ENCODE measurements at places on chromosomes 5 and 9.
A peak's percentile ranks its signal among the peaks of the same experiment; 100 is the strongest.

- no peak for DNase-seq
These were observed 124.4 kb upstream of the MSX2 start for GRCh38 chr5:174599992-174600391.

GRCh38 chr9:86503314-86503713 is 149.1 kb upstream of the TUT7 start:
- DNase-seq, result no peak

GRCh38 chr9:109449036-109449798 is 48.9 kb downstream of the PTPN3 start:
- DNase-seq, result peak; percentile 64

- DNase-seq, result peak; percentile 44
These were observed 3.0 kb downstream of the DAPK1 start for GRCh38 chr9:87500491-87501270.

GRCh38 chr5:85345818-85346217 is 961.1 kb upstream of the EDIL3 start:
- DNase-seq, result no peak

DNA sequence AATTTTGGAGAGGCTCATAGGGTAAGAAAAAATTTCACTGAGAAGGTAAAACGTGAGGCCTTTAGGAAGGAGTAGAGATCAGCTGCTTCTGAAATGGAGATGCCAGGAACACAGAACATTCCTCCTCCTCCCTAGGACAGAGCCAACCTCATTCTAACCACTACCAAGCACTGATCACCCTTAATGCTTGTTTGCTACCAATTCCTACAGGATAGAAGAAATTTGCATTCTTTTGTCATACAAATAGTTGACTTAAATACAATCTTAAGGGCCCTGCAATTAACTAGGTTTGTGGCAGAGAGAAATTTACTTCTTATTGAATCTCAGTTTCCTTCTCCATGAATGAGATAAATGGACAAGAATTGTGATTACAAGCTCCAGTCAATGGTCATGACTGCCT is 780.2 kb upstream of the WWC1 start:
- DNase-seq, result no peak

GRCh38 chr9:37626708-37627292 is 24.0 kb upstream of the FRMPD1 start:
- peak; percentile 22 for DNase-seq

DNA sequence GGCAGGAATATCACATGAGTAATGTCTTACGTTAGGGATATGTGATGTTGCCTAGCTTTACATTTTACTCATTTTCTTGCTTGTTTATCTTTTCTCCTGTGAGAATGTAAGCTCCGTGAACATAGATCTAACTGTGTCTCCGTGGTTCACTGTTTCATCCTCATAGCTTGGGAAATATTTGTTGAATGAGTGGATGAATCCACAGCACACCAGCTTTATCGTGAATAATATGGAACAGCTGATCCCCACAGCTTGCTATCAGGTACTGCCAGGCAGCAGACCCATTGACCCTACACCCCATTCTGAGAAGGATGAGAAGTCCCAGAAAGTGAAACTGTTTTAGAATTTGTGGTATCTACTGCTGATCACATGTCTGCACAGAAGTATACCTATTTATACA is 106.8 kb upstream of the FBN2 start:
- peak; percentile 80 for DNase-seq

DNA sequence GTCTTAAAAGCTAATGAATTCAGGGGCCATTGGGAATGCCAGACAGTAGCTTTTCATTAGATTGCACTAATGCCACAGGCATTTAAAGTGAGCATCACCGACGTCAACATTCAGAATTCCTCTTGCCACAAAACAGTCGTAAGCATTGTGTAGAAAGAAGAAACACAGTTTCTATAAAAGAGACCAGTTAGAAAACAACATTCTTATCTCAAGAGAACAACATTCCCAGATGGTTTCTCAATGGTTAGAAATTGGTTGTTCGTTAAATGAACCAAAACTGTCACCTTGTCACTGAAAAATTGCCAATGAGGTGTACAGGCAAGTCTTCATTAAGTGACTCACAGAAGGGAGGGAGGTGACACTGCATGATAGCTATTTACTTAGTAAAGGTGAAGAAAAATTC is 401.6 kb upstream of the PRR16 start:
- DNase-seq, result no peak

GRCh38 chr9:127293767-127294166 is 29.2 kb downstream of the GARNL3 start:
- no peak for DNase-seq

DNA sequence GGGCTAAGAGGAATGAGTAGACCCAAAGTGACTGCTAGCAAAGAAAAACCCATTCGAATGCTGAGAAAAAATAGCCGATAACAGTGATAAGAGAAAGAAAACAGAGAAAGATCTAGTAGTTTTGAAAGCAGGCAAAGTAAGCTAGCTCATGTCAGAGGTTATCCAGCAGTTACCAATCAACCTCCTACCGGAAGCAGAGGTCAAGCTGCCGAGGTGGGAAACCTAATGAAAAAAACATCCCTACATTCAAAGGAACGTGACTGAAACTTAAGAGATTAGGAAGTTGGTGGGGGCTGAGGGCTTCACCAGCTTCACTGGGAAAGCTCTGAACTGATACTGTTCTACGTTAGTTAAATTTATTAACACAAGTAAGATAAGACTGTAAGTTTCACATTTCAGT is 32.6 kb downstream of the SSBP2 start:
- DNase-seq, result peak; percentile 17

DNA sequence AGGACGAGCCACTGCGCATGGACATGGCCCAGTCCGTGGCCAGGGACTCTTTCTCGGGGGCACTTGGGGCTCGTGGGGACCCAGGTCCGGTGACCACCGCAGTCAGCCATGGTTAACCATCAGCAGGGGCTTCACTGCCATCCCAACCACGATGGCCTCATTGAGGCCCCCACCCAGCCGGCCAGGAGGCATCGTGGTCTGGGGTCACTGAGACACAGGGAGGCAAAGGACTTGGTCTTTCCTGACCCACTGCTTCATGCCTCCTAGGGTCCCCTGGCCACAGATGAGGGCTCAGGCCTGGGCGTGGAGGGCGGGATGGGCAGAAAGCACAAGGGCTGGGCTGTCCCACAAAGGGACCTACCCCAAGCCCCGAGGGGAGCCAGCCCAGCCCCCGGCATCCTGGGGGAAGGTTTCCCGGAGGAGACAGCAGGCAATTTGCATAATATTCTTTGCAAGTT is 6.6 kb downstream of the NACC2 start:
- no peak for DNase-seq

GRCh38 chr9:15086778-15087324 is 176.6 kb upstream of the FREM1 start:
- peak; percentile 78 for DNase-seq

GRCh38 chr5:159301466-159301865 is 28.8 kb downstream of the IL12B start:
- no peak for DNase-seq

DNA sequence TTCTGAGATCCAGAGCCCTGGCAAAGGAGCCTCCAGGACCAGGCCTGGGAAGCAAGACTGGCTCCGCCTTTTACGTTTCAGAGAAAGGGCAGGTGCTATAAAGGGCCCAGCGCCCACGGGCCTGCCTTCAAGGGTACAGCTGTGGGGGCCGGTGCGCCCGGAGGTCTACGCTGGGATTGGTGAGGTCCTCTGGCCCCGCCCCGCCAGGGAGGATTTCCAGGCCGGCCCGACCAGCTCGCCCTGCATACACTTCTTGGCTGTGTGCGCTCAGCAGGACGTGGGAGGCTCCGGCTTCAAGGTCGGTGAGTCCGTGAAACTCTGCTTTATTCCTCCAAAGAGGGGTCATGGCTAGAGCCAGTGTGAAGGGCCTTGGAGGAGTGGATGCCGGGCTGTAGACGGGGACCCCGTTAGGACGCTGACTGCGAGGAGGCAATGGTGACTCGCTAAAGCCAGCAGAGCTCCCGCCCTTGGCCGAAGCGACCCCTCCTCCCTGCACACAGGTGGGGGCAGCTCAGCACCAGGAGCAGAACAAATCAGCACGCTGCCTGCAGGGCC is at the start of gene CKMT2:
Gene CKMT2 (plus strand): TSS at position 243 of the 555 bp plus-strand sequence. CDS start 17,811 bp downstream, outside the sequence.
- peak; percentile 69 for DNase-seq

DNA sequence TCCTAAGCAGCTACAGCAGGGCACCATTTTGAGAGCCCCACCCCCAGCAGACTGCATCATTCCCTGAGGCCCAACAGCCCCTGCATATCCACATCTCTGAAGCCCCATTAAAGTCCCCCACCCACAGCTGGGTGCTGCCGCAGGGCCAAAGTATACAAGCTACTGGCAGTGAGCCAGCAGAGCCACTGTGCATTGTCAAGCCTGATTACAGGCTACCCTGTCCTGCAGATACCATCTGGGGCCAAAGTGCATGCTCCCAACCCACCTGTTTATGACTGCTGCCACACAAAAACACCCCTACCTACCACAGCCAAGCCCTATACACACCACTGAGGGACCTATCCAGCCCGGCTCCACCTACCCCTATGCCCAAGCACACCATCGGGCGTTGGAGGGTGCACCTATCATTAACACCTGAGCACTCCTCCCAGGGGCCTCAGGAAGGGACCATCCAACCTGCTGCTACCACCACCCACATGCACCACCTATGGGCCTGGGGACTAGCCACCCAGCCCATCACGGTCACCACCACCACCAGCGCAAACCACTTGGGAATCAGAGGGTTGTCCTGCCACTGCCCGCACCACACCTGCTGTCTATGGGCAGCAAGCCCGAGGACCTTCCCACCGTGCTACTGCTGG is 105.0 kb downstream of the PLPP1 start:
- DNase-seq, result no peak

- DNase-seq, result peak; percentile 83
These were observed 243.8 kb downstream of the BNC2 start for GRCh38 chr9:16626577-16627130.

- DNase-seq, result no peak
These were observed 6.9 kb upstream of the ABCA1 start for GRCh38 chr9:104934691-104935500.

DNA sequence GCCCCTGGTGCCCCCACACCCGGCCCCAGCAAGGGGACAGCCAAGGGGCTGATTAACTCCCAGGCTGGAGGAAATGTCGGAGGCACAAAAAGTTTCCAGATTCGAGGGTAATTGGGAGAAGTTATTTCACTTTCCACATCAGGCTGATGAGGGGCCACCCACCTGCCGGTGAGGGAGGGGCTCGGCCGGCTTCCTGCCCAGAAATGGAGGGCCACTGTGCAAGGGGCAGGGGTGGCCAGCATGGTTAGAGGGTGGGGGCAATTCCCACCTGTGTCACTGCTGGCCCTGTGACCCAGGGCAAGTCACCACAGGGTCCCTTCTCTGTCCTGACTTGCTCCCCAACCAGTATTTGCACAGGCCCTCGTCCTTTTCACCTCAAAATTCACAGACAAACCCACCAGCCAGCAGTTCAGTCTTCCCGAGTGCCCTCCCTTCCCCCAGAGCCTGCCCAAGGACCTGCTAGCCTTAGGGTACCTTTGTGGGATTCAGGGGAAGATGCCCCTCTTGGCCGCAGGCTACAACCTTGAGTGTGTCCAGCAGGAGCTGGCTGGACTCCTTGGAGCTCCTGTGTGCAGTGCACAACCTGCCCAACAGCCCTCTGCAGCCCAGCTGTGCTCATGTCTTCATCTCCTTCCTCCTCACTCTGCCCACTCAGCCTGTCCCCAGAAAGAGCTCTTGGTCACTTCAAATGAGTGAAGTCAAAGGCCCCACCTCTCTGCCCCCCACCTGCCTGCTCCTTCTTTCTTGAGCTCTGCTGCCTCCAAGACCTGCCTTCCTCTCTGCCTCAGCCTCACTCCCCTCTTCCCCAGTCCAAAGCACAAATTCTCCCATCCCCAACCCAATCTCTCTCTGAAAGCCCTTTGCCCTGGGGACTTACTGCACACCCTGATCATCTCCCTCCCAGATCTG is 130.5 kb downstream of the BARX1 start:
- DNase-seq, result no peak

GRCh38 chr9:1639166-1639565 is 376.0 kb upstream of the SMARCA2 start:
- DNase-seq, result no peak

DNA sequence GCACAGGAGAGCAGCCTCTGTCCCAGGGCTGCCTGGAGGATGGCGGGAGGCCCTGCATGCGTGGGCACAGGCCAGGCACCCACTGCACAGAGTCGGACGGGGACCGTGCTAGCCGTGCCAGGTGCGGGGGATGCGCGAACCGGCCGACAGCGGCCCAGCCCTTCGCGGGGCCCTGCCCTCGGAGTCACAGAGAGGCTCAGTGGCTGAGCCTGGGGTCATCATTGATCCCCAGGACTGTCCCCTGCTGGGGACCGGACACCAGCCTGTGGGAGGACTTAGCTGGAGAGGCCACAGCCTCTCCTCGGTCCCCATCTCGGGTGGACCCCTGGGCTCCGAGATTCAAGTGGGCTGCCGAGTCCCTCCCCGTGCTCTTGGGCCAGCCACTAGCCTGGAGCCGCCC is 19.1 kb upstream of the LAMC3 start:
- no peak for DNase-seq

GRCh38 chr9:115616666-115617239 is 498.8 kb upstream of the TNC start:
- DNase-seq, result no peak

DNA sequence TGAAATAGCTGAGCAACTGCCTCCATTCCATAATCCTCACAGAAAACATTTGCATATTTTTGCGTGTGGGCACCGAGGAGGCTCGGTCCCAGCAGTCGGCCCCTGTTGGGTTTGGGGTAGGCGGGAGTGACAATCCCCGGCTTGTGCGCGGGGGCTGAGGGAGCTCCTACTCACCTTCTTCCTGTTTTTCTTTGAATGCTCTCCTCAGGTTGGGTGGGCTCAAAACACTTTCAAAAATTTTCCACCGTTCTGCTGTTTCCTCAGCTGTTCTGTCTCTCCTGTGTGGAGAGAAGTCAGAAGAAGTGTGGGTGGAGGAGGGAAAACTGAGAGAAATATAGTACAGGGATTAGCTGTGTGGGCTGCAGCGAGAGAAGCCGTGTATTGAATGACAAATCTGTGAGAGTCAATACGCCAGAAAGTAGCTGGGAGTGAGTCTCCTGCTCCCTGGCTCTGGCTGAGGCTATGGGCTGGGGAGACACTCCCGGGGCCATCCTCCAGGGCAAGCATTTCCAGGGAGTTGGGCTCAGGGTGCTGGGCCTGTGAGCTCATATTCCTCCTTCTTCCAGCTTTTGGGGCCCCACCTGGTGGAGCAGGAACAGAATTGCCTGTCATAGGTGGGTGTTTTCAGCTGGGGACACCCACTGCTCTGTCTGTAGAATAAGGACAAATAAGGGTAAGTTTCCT is 84.7 kb downstream of the CMYA5 start:
- DNase-seq, result no peak

GRCh38 chr9:69499959-69500358 is 172.2 kb downstream of the APBA1 start:
- no peak for DNase-seq

DNA sequence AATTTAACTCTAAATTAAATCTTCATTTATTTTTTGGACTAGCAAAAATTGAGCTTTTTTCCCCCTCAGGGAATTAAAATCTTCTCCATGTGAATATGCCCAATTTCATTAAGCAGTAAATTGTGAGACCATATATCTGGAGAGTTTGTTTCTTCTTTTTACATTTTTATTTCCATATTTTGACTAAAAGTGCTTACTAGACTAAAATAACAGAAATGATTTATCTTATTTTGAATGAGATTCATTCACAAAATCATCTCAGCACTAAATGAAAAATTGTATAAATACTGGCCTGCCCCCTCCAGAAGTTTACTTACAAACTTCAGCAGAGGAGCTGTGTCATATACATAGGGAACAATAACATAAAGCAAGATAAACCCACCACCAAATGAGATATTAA is 26.6 kb downstream of the MAPKAP1 start:
- no peak for DNase-seq

GRCh38 chr9:104633976-104634520 is 16.0 kb upstream of the OR13C9 start:
- no peak for DNase-seq

GRCh38 chr5:21058289-21058688 is 1070.3 kb upstream of the CDH18 start:
- no peak for DNase-seq
